Neural cell (in vitro differentiated cells): ENCODE measurements at places on chromosomes 5 and 9. TPM values are rescaled to one million over a fixed set of nuclear protein-coding genes. Genes with fewer than 3 reads are reported as not detected.

Gene CARD9
- polyA plus RNA-seq, result 0.52 and 0.77 TPM in 2 replicates

Gene SPATA31E1
- polyA plus RNA-seq, result not detected in 2 replicates

Gene SH3RF2
- not detected in 2 replicates for polyA plus RNA-seq

Gene C5orf63
- not detected in 2 replicates for polyA plus RNA-seq

Gene C5
- polyA plus RNA-seq, result 1.5 and 3.8 TPM in 2 replicates

Gene ITGA2
- 0.20 and 0.34 TPM in 2 replicates for polyA plus RNA-seq

Gene BAAT
- polyA plus RNA-seq, result 0.44 and 0.61 TPM in 2 replicates

Gene IFT74
- 10.9 and 11.3 TPM in 2 replicates for polyA plus RNA-seq

Gene ASS1
- 0.80 and 2.6 TPM in 2 replicates for polyA plus RNA-seq

Gene ESM1
- not detected in 2 replicates for polyA plus RNA-seq

Gene F12
- polyA plus RNA-seq, result 1.4 and 7.8 TPM in 2 replicates

Gene PCDHB13
- polyA plus RNA-seq, result 1.0 and 1.6 TPM in 2 replicates

Gene PCDHGA6
- 0.09 TPM in 1 of 2 replicates, not detected in the other for polyA plus RNA-seq

Gene NPR2
- polyA plus RNA-seq, result 3.1 and 9.6 TPM in 2 replicates

Gene IFNA13
- not detected in 2 replicates for polyA plus RNA-seq

Gene GCNT4
- polyA plus RNA-seq, result not detected in 2 replicates

Gene PLGRKT
- 70.0 and 80.0 TPM in 2 replicates for polyA plus RNA-seq

Gene PTPN3
- polyA plus RNA-seq, result 0.68 and 3.8 TPM in 2 replicates

Gene CTSV
- 0.32 and 1.8 TPM in 2 replicates for polyA plus RNA-seq

Gene OCLN
- polyA plus RNA-seq, result 6.5 and 7.5 TPM in 2 replicates

Gene AJM1
- polyA plus RNA-seq, result 1.5 TPM in 2 replicates

Gene SLC23A1
- not detected in 2 replicates for polyA plus RNA-seq

Gene TICAM2
- not detected in 2 replicates for polyA plus RNA-seq

Gene GPX3
- 4.0 and 5.1 TPM in 2 replicates for polyA plus RNA-seq

Gene PPP3R2
- polyA plus RNA-seq, result not detected in 2 replicates

Gene OBP2A
- not detected in 2 replicates for polyA plus RNA-seq

Gene SLCO6A1
- polyA plus RNA-seq, result not detected in 2 replicates

Gene TRIM41
- polyA plus RNA-seq, result 32.1 and 37.7 TPM in 2 replicates

Gene CHSY3
- 0.40 TPM in 1 of 2 replicates, not detected in the other for polyA plus RNA-seq

Gene ZDHHC11
- polyA plus RNA-seq, result 11.4 and 12.6 TPM in 2 replicates

Gene EQTN
- not detected in 2 replicates for polyA plus RNA-seq

Gene CFAP77
- polyA plus RNA-seq, result not detected in 2 replicates

Gene GGTA1
- not detected in 2 replicates for polyA plus RNA-seq

Gene GABRP
- not detected in 2 replicates for polyA plus RNA-seq
